ENCODE measurements at places on chromosomes 6 and 20.

DNA sequence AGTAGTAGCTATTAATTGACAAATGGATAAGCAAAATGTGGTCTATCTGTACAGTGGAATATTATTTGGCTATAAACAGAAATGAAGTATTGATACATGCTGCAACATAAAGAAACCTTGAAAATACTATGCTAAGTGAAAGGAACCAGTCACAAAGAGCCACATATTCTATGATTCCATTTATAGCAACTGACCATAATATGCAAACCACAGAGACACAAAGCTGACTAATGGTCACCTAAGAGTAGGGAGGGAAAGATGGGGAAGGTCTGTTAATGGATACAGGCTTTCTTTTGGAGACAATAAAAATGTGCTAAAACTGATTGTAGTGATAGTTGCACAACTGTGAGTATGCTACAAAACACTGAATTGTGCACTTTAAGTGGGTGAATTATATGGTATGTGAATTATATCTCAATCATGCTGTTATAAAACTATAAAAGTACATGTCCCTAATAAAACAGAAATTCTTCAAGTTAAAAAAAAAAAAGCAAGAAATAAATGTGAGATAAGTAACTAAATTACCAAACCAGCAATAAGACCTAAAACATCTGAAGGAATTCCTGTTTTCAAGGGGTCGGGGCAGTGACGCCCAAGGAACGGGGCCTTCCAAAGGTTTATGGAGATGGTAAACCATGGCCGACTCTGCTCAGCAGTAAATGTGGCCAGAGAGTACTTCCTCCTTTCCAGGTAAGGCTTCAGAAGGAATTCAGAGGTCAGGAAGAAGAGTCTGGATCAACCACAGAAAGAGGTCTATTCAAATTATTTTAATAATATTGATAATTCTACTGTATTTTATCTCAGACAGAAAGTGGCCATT, 75.4 kb downstream of the ARHGAP18 start:
- no peak for DNase-seq

DNA sequence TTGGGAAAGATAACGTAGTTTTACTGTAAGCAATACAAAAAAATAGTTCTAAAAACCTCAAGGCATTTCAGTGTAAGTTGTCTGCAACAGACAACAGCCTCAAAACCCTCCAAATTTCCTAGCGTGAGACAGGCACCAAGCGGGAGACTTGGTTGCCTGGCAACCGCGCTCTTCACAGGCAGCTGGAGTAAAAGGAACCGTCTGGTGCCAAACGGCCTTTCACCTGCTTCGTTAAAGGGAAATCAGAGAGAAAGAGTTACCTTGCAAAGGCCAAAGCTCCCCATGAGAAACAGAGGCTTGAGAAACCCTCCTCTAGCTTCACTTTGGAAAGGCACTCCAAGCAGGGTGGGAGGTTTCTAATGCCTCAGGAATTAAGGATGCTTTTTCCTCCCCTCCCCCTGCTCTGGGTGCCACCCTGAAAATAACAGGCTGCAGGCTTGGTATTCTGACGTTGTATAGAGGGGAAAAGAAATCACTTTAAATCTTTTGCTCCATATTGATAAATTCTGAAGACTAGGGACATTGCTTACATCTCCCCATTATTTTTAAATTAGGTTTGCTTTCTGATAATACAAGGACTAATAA, 129.7 kb upstream of the UFL1 start:
- DNase-seq = no peak

DNA sequence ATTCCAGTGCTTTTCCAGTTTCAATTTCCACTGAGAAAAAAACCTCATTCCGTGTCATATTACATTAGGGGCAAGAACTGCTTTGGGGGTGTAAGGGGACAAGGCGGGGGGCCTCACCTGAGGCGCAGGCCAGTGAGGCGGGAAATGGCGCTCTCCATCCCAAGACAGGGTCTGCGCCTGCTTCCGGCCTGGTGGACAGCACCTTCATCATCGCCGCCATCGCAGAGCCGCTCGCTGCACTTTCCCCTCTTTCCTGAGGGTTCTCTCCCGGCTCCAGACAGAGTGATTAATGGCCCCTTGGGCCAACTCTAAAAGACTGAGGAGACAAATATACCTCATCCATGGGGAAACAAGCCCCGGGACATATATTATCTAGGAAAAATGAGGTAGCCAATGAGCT, 270.0 kb upstream of the SOX4 start:
- DNase-seq = no peak

DNA sequence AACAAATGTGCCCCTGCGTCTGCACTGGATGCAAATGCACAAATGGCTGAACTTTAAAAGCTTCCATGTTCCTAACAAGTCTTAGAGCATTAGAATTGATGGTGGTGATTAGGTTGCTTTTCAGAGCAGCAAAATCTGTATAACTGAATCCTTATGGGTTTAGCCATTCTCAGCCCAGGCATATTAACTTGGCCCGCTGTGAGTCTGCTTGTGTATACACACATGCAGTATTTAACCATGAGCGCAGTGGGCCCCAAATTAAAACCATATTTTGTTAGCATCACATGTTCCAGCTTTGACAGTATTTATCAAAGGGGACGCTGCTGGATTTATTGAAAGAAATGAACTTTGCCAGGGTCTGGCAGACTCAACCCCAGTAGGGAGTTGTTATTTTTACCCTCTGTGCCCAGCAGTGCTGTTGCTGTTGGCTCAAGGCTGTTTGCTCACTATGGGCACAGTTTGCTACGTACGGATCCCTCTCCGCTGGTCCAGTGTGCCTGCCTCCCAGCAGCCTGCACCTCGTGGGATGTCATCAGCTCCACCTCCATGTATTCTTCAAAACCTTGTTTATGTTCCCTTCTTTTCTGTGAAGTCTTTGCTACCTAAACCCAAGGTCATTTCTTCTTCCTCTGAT, 144.7 kb downstream of the QRSL1 start:
- DNase-seq = no peak

DNA sequence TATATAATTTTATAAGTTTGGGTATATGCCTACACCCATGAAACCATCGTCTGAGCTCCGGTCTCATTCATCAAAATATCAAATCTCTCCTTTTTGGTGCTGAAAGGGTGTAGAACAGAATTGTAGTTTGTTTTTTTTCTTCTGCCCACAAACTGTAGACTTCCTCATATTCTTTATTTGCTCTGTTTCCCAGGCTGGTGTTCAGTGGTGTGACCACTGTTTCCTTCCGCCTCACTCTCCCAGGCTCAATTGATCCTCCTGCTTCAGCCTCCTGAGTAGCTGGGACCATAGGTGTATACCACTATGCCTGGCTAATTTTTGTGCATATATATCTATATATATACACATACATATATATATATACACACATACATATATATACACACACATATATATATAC, 139.6 kb upstream of the HCRTR2 start:
- DNase-seq = no peak

DNA sequence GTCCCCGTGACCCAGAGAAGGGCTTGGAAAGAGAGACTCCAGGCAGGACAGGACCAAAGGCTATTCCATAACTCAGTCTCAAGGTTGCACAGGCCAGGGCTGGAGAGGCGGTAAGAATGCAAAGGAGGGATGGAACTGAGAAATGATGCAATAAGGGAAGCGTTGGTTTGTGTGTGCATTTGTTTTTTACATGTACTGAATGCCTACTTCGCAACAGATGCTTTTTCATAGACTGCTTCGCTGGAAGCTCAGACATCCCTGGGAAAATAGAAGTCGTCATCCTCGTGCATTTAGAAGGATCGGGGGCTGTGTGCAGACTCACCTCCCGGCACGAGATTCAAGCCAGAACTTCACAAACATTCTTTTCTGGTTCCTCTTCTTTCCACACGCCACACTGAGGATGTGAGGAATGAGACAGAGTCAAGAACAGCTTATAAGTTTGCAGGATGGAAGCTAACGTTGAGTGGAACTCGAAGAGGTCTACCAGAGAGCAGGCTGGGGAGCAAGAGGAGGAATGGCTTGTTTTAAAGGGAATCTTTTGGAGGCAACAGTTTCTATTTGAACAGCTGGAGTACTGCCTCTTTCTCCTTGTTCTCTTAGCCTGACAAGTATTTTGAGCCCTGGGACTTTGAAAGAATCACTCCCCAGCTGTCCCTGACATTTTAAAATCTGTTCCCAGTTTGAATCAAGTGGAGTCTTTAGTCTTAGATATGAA, 19.3 kb upstream of the LY86 start:
- no peak for DNase-seq

- DNase-seq = no peak
Measured at GRCh38 chr6:30322527-30323501, 3.9 kb upstream of the TRIM39 start.

DNA sequence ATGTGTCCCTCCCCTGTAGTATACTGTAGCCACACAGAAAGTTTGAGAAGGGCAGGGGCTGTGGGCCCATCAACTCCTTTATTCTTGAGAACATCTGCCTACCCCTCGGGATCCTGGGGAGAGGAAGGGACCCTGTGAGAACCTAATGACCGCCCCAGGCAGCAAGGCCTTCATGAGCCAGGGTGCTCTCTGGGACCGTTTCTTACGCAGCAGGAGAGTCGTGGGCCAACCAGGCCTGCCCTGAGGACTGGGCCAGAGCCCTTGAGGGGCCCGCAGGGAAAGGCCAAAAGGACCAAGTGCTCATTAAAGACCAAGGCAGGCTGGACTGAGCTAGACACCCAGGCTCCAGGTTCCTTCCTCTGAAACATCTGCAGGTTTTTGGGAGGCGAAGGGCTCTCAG, 5.2 kb downstream of the SGK2 start:
- DNase-seq = no peak

DNA sequence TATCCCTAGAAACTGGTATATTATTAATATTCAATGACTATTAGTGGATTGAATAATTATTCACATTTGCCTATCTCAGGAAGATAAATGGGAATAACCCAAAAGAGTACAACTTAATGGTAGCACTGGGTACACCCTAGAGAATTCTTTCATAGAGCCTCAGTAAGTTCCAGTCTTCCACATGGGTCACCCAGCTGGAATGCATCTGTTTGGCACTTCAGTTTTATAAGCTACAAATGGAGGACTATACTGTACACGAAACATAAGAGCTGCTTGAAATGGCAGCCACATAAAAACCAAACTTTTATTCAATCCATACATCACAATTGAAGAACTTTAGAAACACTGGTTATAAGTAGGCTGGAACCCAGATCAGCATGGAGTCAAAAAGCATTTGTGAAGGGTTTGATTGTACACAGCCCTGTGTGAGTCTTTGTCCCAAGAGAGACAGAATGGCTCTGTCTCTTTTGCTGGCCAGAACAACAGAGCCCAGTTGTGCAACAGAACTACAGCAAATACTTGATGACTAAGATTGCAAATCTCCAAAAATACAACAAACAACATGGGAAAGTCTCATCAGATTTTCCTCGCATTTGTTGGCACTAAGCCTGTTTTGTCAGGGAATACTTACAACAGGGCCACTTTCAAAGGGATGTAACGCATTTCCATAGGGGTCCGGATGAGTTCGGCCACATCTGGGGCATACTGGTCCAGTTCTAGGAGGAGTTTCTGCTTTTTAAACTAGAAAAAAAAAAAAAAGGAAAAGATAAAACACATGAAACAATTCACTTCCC, 39.5 kb downstream of the PIGU start:
- no peak for DNase-seq

DNA sequence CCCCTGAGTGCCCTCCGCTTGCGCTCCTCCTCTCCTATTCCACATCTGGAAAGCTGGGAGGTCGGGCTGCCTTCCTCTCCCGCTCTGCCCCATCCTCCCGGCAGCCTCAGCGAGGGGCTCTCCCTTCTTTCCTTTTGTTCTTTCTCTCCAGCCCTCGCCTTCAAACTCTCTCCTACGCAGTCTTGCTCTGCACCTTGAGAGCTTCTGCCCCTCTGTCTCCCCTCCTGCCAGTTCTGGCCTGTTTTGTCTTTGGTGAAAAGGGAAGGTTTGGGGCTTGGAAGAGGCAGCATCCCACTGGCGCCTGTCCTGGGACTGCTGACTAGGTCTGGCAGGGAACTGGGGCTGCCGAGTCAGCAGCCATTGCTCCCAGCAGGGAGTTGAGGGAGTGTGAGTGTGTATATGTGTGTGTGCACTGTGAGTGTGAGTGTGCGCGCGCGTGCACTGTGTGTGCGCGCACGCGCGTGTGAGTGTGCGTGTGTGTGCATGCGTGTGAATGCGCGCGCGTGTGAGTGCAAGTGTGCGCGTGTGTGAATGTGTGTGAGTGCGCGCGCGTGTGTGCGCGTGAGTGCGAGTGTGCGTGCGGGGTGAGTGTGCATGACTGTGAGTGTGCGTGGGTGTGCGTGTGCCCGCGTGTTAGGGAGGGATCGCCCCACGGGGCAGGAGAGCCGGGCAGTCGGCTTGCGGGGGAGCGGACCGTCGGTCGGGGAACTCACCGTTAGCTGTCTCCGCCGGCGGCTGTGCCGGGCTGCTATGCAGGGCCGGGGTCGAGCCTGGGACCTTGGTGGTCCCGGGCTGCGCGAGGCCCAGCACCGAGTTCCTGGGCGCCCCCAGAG, 523 bp downstream of the CPXM1 start:
- no peak for DNase-seq

GRCh38 chr20:32155017-32155981, 45.8 kb downstream of the TM9SF4 start:
- DNase-seq = no peak

GRCh38 chr6:41408982-41409381, 73.6 kb downstream of the NCR2 start:
- DNase-seq = no peak

GRCh38 chr6:87487555-87487954, 14.8 kb downstream of the SLC35A1 start:
- no peak for DNase-seq

DNA sequence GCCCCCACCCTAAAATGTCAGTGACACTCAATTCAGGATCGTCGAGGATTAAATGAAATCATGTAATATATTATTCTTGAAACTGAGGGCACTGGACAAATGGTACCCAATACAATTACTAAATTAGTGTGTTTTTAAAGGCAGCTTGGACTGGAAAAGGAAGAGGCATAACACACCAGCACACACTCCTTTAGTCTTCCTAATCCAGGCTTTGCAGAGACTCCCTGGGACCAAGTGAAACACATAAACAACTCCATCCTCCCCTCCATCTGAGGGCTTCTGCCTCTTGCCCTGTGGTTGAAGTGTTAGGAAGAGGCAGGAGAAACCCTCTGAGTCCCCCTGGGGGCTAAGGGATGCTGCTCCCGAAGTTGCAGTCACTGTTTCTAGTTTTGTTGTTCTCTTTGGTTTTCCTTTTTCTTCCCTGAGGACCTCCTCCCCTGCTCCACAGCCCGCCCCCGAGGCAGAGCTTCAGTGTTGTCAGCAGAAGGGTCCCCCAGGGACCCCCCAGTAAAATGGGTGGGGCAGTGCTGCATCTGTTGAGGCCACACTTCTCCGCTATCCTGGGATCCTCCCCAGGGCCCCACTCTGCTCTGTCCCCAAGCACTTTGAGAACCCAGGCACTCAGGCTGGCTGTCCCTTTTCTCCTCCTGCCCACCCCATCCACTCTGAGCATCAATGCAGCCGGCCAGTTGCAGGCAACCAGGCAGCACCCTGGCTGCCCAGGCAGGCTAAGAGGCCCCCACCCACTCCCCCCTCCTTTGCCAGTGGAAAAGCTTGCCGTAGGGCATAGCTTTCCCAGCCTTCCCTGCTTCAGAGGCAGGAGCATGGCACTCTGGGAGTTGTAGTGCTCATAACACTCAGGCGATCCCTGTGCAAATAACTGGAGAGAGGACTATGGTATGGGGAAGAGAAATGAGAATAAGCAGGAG, 5.9 kb downstream of the TMEM63B start:
- DNase-seq = no peak

Measured in stimulated activated CD4-positive, alpha-beta T cell treated with anti-CD3 and anti-CD28 coated beads, Interleukin-15, amount 100 ng/mL, for 1 hour (primary cell).